H4 (cell line): ENCODE measurements at places on chromosomes 11 and 22.

- no peak for DNase-seq
Observed at GRCh38 chr11:118552341-118552740, 13.4 kb downstream of the IFT46 start.

GRCh38 chr11:122494221-122494620 lies 161.3 kb upstream of the UBASH3B start:
- no peak for DNase-seq

- DNase-seq, result no peak
Observed at GRCh38 chr11:106475181-106475580, 397.7 kb downstream of the AASDHPPT start.

DNA sequence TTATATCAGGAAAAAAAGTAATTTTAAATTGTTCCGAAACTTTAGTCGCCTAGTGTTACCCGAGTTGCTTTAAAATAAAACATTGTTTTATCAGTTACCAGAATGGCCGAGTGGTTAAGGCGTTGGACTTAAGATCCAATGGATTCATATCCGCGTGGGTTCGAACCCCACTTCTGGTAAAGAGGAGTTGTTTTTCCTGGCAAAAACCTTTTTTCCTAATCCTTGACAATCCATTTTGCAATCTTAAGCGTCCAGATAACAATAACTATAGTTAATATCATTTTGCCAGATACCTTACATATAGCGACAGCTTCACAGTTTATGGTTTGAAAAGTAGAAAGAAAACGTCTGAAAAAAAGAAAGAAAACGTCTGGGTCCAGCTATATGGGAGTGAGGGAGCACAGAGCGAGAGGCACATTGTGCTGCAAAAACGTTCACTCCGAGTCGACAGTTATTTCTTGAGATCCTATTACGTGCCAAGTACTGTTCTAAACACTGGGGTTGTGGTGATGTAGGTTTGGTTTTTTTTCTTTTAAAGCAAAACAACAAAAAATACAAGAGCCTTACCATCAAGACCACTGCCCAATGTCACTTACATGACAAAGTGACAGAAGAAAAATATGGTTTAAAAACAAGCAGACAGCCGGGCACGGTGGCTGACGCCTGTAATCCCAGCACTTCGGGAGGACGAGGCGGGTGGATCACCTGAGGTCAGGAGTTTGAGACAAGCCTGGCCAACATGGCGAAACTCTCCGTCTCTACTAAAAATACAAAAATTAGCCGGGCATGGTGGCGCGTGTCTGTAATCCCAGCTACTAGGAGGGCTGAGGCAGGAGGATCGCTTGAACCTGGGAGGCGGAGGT lies 40.6 kb downstream of the OR4D9 start:
- DNase-seq, result peak; percentile 76

GRCh38 chr11:82792319-82792718 lies 58.7 kb upstream of the FAM181B start:
- no peak for DNase-seq

- no peak for DNase-seq
Observed at GRCh38 chr22:48018346-48018745, 1255.9 kb downstream of the TBC1D22A start.

GRCh38 chr11:44310463-44311272 lies 729 bp upstream of the ALX4 start:
- DNase-seq, result no peak

GRCh38 chr22:50545522-50546325 lies at the start of gene KLHDC7B:
Gene KLHDC7B (plus strand): TSS chr22:50545899. CDS start chr22:50546244, 345 bp downstream.
- no peak for DNase-seq

DNA sequence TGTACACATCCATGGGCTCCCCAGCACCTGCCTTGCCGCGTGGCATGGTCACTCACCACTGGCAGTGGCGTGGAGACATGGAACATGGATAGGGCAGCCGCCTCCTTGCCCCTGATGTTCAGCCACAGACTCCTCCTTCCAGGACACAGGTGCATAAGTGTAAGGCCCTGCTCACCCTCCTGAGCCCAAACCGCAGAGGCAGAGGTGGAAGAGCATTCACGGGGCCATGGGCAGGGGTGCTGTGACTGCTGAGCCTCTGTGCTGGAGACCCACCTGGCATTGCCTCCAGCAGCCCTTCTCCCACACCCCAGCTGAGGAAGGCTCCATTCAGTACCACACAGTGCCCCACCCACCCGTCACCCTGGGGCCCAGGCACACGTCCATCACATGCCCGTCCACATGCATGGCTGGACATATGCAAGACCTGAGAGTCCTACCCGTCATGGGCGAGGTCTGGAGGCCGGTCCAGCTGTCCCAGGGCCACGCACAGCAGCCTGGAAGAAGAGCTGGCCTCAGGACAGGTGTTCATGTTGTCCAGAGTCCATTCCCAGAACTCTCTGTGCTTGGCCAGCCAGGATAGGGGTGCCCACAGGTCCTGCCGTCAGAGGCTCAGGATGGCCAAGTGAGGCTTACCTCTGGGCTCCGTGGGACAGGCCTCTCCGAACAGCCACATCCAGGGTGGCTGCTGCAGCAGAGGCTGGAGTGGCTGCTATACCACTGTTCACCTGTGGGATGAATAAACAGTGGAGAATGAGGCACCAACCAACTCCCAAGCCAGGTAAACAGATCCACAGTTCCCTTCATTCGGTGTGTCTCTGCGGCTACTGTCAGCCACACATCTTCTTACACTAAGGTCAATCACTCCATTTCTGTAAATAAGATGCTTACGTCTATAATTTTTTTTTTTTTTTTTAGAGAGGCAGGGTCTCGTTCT lies 1.7 kb upstream of the TUBGCP6 start:
- DNase-seq, result no peak
